Left colon (tissue), 2 donors: ENCODE measurements at places on chromosomes 7 and 10.
A peak's percentile ranks its signal among the peaks of the same experiment; 100 is the strongest.

GRCh38 chr7:75776295-75776971 is 4.4 kb upstream of the CCL26 start:
- no peak for DNase-seq

DNA sequence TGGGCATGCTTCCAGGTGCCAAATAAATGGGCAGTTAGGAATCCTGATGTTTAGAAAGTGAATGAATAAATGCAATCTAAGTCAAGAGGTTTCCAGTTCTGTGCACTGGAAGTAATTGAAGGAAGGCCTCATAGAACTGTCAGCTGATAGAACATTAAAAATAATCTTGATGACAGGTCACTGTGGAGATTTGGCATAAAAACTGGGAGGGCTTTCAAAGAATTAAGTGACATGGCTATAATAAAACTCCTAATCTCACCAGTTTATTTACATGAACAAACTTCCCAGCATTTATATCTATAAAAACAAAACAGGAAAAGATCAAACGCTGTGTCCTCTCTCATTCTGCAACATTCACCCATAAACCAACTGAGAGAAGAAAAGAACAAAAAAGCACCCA is 170.5 kb downstream of the SLIT1 start:
- no peak for DNase-seq

GRCh38 chr7:30459591-30460245 is 18.9 kb downstream of the NOD1 start:
- peak; percentile 75 for DNase-seq

- no peak for DNase-seq
Measured at GRCh38 chr7:30112103-30112713, 22.6 kb upstream of the MTURN start.

DNA sequence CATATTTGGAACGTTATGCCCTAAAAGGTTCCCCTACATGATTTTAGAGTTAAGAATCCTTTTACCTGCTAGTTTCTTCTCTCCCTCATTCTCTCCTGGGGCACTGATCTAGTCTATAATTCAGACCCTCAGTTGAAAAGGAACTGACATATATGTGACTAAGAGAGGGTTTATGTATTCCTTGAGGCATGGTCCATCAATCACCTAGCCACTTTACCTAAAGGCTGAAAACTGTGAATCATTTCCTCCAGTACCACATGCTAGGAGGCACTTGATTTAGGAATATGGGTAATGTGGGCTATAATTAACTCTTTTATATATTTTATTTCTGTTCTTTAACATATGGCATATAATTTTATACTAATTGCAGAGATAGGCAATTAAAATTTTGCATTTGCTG is 303.5 kb downstream of the BBS9 start:
- no peak for DNase-seq

DNA sequence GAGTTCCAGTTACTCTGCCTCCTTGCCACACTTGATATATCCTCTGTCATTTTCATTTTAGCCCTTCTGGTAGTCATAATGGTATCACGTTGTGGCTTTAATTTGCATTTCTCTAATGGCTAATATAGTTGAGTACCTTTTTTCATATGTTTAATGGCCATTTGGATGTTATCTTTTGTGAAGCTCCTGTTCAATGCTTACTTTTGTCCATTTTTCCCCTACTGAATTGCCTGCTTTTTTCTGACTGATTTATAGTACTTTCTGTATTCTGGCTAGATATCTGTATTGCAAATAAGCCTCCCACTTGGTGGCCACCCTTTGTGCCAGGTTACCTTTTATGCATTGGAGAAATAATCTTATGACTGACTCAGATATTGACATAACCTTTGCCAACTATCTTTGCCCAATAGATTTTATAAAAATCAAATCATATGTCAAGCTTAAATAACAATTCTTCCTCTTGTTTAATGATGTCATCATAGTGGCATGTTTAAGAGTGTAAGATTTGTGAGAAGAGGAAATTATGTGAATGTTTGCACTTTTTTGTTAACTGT is 50.6 kb downstream of the PRPF18 start:
- DNase-seq = no peak
